NCI-H146 (cell line): ENCODE measurements at places on chromosomes 2 and 18.

GRCh38 chr2:168208652-168209051 lies 38.7 kb downstream of the STK39 start:
- no peak for DNase-seq

DNA sequence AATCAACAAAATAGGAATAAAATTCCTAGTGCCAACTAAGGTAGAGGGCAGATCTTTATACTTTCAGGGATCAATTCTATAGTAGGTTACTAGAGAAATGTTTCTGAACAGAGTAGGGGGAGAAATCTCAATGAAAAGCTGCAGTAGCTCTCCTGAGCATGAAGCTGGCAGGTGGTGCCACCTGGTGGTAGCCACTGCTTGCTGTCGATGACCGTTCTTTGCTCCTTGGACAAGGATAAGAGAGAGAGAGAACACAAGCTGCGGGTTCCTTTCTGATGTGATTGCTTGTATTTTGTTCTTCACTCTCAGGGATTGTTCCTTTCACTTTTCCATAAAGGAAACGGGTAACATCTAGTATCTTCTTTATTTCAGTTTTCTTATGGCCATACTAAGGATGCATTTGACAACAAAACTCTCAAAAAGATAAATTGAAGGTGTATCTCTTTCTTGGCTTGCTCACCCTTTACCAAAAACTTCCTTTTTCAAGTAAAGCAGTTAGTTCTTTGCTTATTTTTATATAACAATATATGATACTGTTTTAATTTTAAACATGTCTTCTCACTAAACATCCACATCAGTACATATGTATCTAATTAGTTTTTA lies 18.6 kb upstream of the MRPL19 start:
- peak; percentile 80 for DNase-seq

DNA sequence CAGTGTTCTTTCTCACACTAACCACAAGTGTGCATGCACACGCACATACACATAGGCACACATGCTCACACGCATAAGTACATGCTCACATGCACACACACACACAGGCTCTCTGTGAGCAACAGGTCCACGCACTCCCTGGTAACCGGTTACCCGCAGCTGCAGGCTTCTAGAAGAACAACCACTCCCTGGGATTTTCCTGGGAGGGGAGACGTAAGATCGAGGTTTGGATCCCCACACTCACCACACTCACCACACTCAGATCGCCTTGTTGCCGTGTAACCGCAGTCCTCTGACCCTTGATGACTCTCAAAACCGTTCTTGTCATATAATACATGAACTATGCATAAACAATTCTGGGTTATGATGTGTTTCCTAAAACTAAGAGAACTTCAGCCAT lies 42.2 kb downstream of the TTC32 start:
- DNase-seq, result no peak

DNA sequence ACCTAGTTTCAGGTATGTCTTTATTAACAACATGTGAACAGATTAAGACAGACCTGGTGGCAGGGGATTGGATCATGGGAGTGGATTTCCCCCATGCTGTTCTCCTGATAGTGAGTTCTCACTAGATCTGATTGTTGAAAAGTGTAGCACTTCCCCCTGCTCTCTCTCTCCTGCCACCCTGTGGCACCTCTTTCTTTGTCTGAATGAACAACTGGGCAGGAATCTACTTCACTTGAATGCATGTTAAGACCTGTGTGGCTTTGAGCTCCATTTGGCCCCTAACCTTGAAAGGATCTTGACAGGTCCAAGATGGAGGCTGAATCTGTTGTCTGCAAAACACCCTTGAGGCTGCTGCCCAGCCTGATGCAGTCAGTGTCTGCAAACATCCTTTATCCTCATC lies 194.4 kb downstream of the RNF144A start:
- DNase-seq, result peak; percentile 11

- DNase-seq, result peak; percentile 39
Observed at GRCh38 chr18:12886498-12887126, 2.6 kb upstream of the PTPN2 start.

DNA sequence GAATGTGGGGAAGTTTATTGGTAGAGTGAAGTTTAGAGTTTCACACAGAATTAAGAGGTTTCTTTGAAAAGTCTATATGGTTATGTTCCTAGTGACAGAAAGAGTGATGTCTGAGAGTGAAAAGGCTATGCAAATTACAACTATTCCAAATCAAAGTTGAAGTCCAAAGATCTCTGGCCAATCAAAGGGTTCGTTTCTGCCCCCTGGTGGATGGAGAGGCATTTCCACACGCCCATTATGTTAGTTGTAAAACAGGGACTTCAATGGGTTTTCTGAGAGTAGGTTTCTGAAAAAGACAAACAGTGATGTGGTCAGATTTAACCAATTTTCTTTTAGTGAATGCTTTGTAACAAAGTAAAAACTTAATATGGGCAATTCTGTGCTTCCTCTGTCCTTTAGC lies 441.5 kb upstream of the POU3F3 start:
- DNase-seq, result no peak

GRCh38 chr2:173264603-173265366 lies 89.9 kb upstream of the CDCA7 start:
- no peak for DNase-seq

DNA sequence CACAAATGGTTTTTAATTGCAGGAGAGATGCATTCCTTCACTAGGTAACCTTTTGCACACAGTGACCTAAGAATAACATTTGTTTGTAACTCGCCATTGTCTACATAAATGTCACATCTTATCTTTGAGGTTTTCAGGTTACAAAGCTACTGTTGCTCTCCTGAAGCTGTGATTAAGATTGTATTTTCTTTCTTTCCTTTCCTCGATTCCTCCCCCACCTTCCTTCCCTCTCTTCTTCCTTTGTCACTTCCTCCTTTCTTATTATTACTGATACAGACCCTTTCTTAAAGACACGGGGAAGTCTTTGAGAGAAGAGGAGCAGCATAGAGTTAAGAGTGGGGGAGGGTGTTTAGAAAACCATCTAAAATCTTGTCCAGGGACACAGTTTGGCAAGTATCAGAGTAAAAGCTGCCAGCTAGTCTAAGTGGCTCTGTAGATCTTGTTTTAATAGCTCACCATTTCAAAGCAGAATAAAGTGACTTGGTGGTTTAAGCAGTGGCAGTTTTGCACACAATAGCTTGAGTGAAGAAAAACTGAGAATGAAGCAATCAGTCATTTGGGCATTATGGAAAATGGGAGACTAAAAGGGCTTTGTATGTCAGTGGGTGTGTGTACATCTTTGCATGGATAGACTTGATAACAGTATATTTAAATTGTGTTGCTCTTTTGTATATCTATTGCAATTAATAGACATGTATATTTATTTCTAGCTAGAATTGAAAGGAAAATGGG lies 10.9 kb downstream of the CERS6 start:
- DNase-seq, result no peak

DNA sequence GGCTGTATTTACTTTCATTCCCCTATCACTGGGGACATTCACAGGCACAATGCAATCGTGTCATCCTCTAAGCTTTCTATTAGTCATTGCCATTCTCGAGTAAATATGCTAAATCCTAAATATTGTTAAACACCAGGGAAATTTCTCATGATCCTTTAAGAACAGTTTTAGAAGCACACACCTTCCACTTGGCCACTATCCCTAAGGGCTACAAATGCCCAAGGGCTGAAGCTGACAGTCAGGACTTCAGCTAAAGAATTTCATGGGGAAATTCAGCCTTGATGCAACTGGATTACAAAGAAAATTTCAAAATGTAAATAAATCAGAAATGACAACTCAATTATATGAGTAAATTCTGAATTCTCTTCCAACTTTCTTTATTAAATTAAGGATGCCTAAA lies 163.1 kb upstream of the PID1 start:
- DNase-seq, result no peak

GRCh38 chr2:148640767-148641166 lies 3.8 kb upstream of the EPC2 start:
- no peak for DNase-seq

DNA sequence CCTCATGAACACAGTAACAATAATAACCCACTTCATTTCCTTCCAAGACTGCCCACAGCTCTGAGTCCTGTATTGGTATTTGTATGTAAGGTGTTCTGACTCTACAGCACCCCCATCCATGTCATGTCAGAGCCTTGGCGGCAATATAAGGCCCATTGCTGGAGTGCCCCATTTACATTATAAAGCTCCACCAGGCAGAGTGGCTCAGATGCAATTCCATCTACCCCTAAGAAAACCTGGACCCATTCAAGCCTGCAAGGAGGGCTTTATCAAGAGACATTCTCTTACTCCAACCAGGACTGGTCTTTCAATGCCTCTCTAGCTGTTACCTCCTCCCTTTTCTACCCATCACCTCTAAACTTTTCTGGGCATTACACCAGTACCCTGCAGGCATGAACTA lies 101.6 kb downstream of the ANTXR1 start:
- no peak for DNase-seq

- DNase-seq, result no peak
Observed at GRCh38 chr2:215981115-215981514, 32.2 kb downstream of the MREG start.

DNA sequence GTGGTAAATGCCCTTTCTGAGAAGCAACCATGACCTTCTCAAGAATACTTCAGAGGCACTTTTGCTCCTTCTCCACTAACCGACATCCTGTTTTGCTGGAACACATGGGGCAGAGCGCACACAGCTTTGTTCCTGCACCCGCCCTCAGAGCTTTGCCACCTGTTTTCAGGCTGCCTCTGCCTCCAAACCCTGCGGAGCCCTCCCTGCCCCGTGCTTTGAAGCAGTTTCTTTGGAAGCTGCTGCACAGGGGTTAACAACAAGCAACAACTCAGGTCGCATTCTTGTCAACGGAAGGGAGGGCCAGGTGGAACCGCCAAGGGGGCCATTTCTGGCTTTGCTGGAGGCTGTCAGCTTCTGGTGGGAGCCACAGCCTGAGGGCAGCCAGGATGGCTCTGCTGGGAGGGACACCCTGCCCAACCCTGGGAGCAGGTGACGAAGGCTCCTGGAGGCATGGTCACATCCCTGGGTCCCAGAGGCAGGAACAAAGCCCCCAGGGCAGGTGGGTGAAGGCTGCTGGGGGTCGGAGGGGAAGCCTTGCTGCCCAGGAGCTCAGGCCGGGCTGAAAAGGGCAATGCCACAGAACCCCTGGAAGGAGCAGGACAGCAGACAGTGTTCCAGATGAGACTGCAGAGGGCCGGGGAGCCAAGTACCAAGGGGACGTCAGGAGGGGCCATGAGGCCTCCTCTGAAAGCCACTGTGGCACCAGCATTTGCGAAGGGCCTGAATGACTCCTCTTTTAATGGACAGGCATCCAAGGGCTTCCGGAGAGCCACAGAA lies 46.8 kb downstream of the MRPS5 start:
- no peak for DNase-seq

DNA sequence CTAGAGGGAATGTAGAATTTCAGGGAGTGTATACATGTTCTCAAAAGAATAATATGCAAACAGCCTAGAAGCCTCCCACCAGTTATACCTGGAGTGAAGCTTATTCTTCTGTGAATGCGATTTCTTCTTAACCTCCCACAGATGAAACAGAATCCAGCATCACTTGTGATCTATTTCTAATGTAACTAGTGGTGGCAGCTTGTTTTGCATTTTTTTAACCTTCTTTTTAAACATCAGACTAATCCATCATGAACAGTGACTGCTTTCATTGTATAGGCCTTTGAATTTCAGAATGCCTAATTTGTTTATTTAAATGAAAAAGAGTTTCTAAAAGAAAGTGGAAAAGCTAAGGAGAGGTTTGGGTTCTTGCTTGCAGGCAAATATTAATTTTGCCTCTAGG lies 85.7 kb upstream of the EPHA4 start:
- DNase-seq, result no peak

- no peak for DNase-seq
Observed at GRCh38 chr2:40028792-40029488, 249.9 kb upstream of the THUMPD2 start.

DNA sequence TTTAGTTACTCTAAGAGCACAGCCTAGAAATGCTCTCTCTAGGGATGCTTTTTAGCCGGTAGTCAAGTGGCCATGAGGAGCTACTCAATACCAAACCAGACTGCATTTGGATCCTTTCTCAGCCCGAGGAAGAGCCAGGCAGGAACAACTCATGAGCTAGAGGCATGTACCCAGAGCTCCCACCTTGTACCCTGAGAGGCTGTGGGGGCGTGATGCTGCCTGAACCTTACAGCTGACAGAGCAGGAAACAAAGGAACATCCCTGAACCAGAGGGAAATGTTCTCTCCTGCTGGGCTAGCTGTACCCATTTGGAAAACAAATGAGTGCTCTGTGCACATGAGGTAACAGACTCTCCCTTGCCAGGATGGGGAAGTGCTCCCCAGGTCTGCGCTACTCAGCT lies 131.6 kb downstream of the OSR1 start:
- DNase-seq, result no peak

DNA sequence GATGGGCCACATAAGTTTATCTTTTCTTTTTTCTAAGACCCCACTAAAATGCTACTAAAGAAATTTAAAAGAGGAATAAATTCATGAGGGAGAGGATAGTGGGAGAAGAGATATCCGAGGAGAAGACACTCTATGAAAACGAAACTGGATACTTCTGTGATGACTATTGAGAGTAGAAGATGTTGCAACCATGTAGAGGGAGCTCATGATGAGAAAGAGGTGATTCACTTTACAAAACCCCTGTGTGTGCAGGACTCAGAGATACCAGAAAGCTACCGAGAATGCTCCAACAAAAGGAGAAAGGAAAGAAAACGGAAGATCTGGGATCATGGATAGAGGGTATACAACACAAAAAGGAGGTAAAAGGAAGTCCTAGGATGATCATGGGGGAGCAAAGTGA lies 34.9 kb downstream of the SLC38A11 start:
- DNase-seq, result peak; percentile 3

- DNase-seq, result no peak
Observed at GRCh38 chr2:216057688-216058193, 23.9 kb downstream of the PECR start.

GRCh38 chr2:233546101-233546500 lies 20.5 kb downstream of the USP40 start:
- no peak for DNase-seq

- no peak for DNase-seq
Observed at GRCh38 chr2:102187496-102188150, 800 bp downstream of the IL1RL2 start.

GRCh38 chr2:54897420-54898310 lies 152.6 kb downstream of the RTN4 start:
- no peak for DNase-seq

GRCh38 chr18:10454681-10455557 lies 484 bp downstream of the APCDD1 start:
- peak; percentile 75 for DNase-seq

DNA sequence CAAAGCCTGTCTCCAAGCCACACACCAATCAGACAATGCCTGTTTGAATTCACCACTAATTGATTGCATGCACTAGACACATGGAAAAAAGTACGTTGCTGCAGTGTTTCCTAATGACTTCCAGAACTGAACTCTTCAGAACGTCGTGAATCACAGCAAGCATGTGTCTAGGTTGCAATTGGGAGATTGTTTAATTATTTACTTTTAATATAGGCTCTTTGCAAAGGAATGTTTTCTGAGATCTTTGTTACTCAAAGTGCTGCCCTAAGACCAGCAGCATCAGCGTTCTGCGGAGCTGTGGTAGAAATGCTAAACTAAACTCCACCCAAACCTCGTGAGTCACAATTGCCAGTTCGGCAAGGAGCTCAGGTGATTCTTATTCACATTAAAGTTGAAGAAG lies 52.7 kb upstream of the CCDC68 start:
- DNase-seq, result no peak

- no peak for DNase-seq
Observed at GRCh38 chr2:36177282-36177681, 178.3 kb upstream of the CRIM1 start.

- DNase-seq, result no peak
Observed at GRCh38 chr2:69208023-69208595, 178.9 kb downstream of the GFPT1 start.

GRCh38 chr2:238875471-238876231 lies 27.8 kb downstream of the TWIST2 start:
- DNase-seq, result no peak
